ENCODE measurements at places on chromosomes 3 and 15. TPM values are rescaled to one million over a fixed set of nuclear protein-coding genes. Genes with fewer than 3 reads are reported as not detected.

The EPHA3 gene
- total RNA-seq, result 0.99 TPM

The GOLGA8K gene
- total RNA-seq, result under 0.01 TPM

The PGBD4 gene
- 3.0 TPM for total RNA-seq

The LRTM1 gene
- not detected for total RNA-seq

The MB21D2 gene
- 3.6 TPM for total RNA-seq

The DUOXA2 gene
- not detected for total RNA-seq

The CXCR6 gene
- total RNA-seq, result not detected

The SEMA3B gene
- total RNA-seq, result 51.6 TPM
